ENCODE measurements at places on chromosomes 6 and 20. TPM values are rescaled to one million over a fixed set of nuclear protein-coding genes. Genes with fewer than 3 reads are reported as not detected.

BCAS1 gene
- polyA plus RNA-seq: 0.17 TPM

SLC22A16 gene
- not detected for polyA plus RNA-seq

CDKN1A gene
- 20.6 TPM for polyA plus RNA-seq

ARMH2 gene
- 0.55 TPM for polyA plus RNA-seq

FABP7 gene
- not detected for polyA plus RNA-seq

GSTA3 gene
- not detected for polyA plus RNA-seq

SLC12A5 gene
- not detected for polyA plus RNA-seq

PAX1 gene
- polyA plus RNA-seq: not detected

VGLL2 gene
- polyA plus RNA-seq: not detected

GSTA4 gene
- polyA plus RNA-seq: 0.57 TPM
